ENCODE measurements at places on chromosomes 7 and 10. TPM values are rescaled to one million over a fixed set of nuclear protein-coding genes. Genes with fewer than 3 reads are reported as not detected.

GRCh38 chr7:127771707-127772106, 119.7 kb downstream of the SND1 start:
- no peaks in the 10 kb centered on the region for H3K27me3 ChIP-seq
- H3K27ac ChIP-seq = no peak overlapping the region
- no peaks in the 10 kb centered on the region for H3K4me1 ChIP-seq
- DNase-seq = no peak
- H3K4me3 ChIP-seq = no peak overlapping the region

GRCh38 chr7:31129067-31129466, 77.0 kb downstream of the ADCYAP1R1 start:
- no peak overlapping the region for H3K27ac ChIP-seq
- H3K36me3 ChIP-seq = no peaks in the 10 kb centered on the region
- no peaks in the 10 kb centered on the region for H3K27me3 ChIP-seq

- H3K4me1 ChIP-seq = no peaks in the 10 kb centered on the region
- no peak overlapping the region for H3K27ac ChIP-seq
- DNase-seq = no peak
- no peaks in the 10 kb centered on the region for H3K27me3 ChIP-seq
- H3K4me3 ChIP-seq = no peak overlapping the region
Observed at GRCh38 chr7:107315716-107316220, 147.0 kb downstream of the HBP1 start.

GRCh38 chr7:55963584-55964168, 709 bp upstream of the NIPSNAP2 start:
- H3K36me3 ChIP-seq = no peaks in the 10 kb centered on the region
- peaks cover 37% of the 10 kb centered on the region for H3K4me1 ChIP-seq
- H3K27me3 ChIP-seq = no peaks in the 10 kb centered on the region
- H3K27ac ChIP-seq = peak overlapping the region; percentile 94
- H3K4me3 ChIP-seq = peak overlapping the region; percentile 64

- no peaks in the 10 kb centered on the region for H3K27me3 ChIP-seq
- DNase-seq = no peak
- no peak overlapping the region for H3K4me3 ChIP-seq
- peaks cover 15% of the 10 kb centered on the region for H3K36me3 ChIP-seq
- peak overlapping the region; percentile 62 for H3K27ac ChIP-seq
- peaks cover 34% of the 10 kb centered on the region for H3K4me1 ChIP-seq
Observed at GRCh38 chr10:5775685-5776084, 37.5 kb downstream of the GDI2 start.

- H3K27ac ChIP-seq = no peak overlapping the region
- H3K4me1 ChIP-seq = no peaks in the 10 kb centered on the region
Observed at GRCh38 chr10:125857185-125857760, 23.8 kb downstream of the DHX32 start.

DNA sequence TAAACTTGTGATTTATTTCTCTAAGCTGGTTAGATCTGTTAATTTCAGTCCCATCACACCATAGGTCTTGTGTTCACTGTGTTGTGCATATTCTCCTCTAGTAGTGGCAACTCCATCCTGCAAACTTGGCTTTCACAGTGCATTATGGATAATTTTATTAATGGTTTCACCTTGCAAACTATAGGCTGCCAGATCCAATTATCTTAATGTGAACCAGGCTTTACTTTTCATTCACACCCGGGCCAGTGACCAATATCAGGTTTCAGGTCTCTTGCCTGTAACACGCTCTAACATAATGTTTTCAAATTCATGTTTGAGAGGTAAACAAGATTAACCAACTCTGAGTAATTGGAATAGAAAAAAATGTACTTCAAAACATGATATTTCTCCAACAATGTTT, 1293.0 kb downstream of the REEP3 start:
- H3K27me3 ChIP-seq = no peaks in the 10 kb centered on the region
- H3K27ac ChIP-seq = no peak overlapping the region
- DNase-seq = no peak
- H3K36me3 ChIP-seq = no peaks in the 10 kb centered on the region
- no peaks in the 10 kb centered on the region for H3K4me1 ChIP-seq

DNA sequence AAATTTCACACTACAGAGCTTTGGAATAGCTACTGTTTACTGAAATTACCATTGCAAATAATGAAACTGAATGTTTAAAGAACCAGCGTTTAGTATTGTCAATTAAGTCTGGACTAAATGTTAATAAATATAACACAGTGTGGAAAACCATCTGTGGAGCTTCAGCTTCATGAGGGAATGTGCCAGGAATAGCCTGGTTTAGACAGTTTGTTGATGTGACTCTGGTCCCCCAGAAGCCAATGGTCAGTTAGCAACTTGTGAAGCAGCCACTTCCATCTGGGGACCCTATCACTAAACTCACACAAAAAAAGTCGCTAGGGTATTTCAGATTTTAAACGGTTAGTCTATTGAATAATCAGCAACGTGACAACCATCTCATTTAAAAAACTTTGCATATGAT, 207.8 kb downstream of the RAMP3 start:
- no peak overlapping the region for H3K4me3 ChIP-seq
- no peaks in the 10 kb centered on the region for H3K36me3 ChIP-seq
- no peak overlapping the region for H3K27ac ChIP-seq
- DNase-seq = no peak
- no peaks in the 10 kb centered on the region for H3K4me1 ChIP-seq

GRCh38 chr10:88401671-88402347, 181.3 kb downstream of the RNLS start:
- H3K4me1 ChIP-seq = no peaks in the 10 kb centered on the region
- no peak overlapping the region for H3K27ac ChIP-seq
- no peaks in the 10 kb centered on the region for H3K36me3 ChIP-seq
- no peak for DNase-seq
- no peaks in the 10 kb centered on the region for H3K27me3 ChIP-seq

- H3K4me1 ChIP-seq = peaks cover 21% of the 10 kb centered on the region
- DNase-seq = no peak
- H3K27ac ChIP-seq = peak overlapping the region; percentile 31
- H3K4me3 ChIP-seq = peak overlapping the region; percentile 36
- H3K27me3 ChIP-seq = no peaks in the 10 kb centered on the region
- H3K36me3 ChIP-seq = no peaks in the 10 kb centered on the region
Observed at GRCh38 chr7:140656548-140657515, 15.9 kb upstream of the ADCK2 start.

DNA sequence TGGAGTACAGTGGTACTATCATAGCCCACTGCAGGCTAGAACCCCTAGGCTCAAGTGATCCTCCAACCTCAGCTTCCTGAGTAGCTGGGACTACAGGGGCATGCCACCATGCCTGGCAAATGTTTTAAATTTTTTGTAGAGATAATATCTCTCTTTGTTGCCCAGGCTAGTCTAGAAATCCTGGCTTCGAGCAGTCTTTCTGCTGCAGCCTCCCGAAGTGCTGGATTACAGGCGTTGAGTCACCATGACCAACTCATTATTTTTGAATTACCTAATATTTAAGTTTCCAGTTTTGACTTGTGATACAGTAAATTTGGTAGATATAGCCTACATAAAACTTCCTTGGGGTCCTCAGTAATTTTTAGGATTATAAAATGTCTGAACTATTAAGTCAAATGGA, 74.1 kb downstream of the RUNDC3B start:
- no peaks in the 10 kb centered on the region for H3K36me3 ChIP-seq
- H3K27ac ChIP-seq = no peak overlapping the region
- no peaks in the 10 kb centered on the region for H3K4me1 ChIP-seq
- no peaks in the 10 kb centered on the region for H3K27me3 ChIP-seq

GRCh38 chr7:133528796-133529195, 275.9 kb downstream of the EXOC4 start:
- H3K36me3 ChIP-seq = no peaks in the 10 kb centered on the region
- peaks cover 6% of the 10 kb centered on the region for H3K4me1 ChIP-seq
- H3K27ac ChIP-seq = no peak overlapping the region

- DNase-seq = no peak
- H3K27ac ChIP-seq = no peak overlapping the region
- peaks cover 15% of the 10 kb centered on the region for H3K36me3 ChIP-seq
- H3K27me3 ChIP-seq = no peaks in the 10 kb centered on the region
Observed at GRCh38 chr10:125029584-125030242, 87.8 kb downstream of the ZRANB1 start.

- H3K36me3 ChIP-seq = no peaks in the 10 kb centered on the region
- DNase-seq = no peak
- H3K4me1 ChIP-seq = no peaks in the 10 kb centered on the region
- H3K4me3 ChIP-seq = no peak overlapping the region
Observed at GRCh38 chr7:49321843-49322242, 397.5 kb downstream of the CDC14C start.

DNA sequence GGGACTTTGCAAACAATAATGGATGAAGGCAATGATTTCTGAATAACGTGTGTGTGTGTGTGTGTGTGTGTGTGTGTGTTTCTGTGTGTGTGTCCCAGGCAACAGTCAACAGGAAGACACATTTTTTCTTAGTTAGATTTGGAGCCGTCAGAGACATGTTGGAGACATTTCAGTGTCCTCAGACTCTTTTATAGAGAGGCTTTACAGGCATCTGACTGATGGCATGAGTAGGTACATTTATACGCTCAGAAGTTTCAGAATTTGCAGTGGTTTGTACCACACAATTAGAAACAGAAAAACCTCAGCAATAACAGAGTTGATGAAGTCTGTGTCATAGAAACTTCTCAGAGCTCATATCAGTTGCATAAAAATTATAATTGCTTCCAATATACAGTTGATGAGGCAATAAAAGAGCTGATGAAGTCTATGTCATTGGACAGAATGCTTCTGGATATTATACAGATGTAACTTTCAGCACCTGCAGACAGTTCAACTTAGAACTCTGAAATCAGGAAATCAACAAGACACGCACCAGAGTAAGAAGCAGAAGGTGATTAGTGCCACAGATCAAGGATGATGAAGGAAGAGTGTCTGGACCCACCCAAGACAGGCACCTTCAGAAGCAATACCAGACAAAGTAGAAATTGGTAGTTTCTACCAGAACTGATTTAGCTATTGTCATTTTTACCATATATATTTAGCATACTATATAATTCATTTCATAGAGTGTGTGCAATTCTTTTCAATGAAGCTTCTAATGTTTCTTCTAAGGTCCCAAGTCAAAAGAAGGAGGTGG, 104.5 kb upstream of the LYZL1 start:
- H3K36me3 ChIP-seq = no peaks in the 10 kb centered on the region
- H3K27ac ChIP-seq = no peak overlapping the region
- no peak overlapping the region for H3K4me3 ChIP-seq
- DNase-seq = no peak

DNA sequence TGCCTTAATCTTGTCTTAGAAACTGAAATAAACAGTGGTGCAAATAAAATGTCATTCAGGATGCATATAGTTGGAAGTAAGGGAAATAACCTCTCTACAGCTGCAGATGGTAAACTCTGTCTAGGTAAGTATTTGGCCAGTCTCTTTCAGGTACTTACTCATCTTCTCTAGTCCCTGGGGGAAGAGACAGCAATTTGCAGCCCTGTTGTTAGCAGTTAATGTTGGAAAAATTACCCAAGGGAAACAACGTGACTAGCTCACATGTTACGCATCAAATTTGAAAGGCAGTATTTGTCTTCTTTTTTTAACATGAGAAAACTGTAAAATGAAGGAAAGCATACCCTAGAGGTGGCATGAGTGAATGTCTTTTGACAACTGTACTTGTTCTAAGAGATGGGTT, 3.2 kb upstream of the HUS1 start:
- H3K4me3 ChIP-seq = no peak overlapping the region
- no peak for DNase-seq
- no peaks in the 10 kb centered on the region for H3K27me3 ChIP-seq
- H3K27ac ChIP-seq = no peak overlapping the region
- peaks cover 7% of the 10 kb centered on the region for H3K36me3 ChIP-seq

DNA sequence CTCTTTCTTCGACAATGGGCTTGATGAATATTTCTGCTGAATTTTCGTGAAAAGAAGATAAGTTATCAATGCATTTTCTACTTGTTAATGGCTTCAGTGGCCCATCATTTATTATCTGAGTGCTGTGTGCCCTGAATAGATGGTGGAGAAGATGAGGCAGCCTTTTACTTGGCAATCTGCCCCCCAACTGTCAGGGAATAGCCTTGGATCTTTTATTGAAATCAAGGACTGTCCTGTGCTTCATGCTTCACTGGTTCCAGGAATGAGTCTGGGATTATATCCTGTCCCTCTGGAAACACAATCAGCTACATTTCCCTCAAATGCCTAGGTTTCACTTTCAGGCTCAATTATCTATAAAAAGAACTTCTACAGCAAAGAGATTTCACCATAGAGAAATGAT, 75.9 kb upstream of the NXPH1 start:
- no peaks in the 10 kb centered on the region for H3K4me1 ChIP-seq
- DNase-seq = no peak
- no peak overlapping the region for H3K4me3 ChIP-seq
- no peak overlapping the region for H3K27ac ChIP-seq
- H3K27me3 ChIP-seq = no peaks in the 10 kb centered on the region

SYT15B gene
- total RNA-seq = 1.5 TPM

MALRD1 gene
- total RNA-seq = 1.3 TPM

FASTK gene
- 85.9 TPM for total RNA-seq

PHYHIPL gene
- 0.28 TPM for total RNA-seq

TEX47 gene
- total RNA-seq = not detected

SEC24C gene
- 38.5 TPM for total RNA-seq

PILRA gene
- 2.6 TPM for total RNA-seq

FAM241B gene
- total RNA-seq = 2.1 TPM

ZNF107 gene
- total RNA-seq = 2.0 TPM

FKBP6 gene
- not detected for total RNA-seq

STAMBPL1 gene
- 8.8 TPM for total RNA-seq

NUTM2D gene
- total RNA-seq = 4.8 TPM

EGR2 gene
- total RNA-seq = 2.1 TPM

TWIST1 gene
- 1.9 TPM for total RNA-seq

FLNC gene
- 646 TPM for total RNA-seq
